ENCODE measurements at places on chromosomes 16 and 17. TPM values are rescaled to one million over a fixed set of nuclear protein-coding genes. Genes with fewer than 3 reads are reported as not detected.

DNA sequence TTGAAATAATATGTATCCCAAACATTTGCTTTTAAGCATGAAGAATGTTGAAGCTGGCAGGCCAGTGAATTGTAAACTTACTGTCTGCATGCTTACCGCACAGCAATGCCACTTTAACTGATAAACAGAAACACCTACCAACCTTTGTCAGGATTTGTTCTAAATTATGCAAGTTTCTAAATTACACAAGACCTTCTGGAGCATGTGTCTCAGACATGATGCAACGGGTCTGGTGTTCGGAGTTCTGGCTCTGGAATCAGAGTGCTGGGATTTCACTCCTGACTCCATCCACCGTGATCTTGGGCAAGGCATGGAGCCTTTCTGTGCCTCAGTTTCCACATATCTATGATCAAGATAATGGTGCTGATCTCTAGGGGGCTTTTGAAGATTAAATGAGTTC, 111.2 kb downstream of the CCT6B start:
- DNase-seq, result no peak

DNA sequence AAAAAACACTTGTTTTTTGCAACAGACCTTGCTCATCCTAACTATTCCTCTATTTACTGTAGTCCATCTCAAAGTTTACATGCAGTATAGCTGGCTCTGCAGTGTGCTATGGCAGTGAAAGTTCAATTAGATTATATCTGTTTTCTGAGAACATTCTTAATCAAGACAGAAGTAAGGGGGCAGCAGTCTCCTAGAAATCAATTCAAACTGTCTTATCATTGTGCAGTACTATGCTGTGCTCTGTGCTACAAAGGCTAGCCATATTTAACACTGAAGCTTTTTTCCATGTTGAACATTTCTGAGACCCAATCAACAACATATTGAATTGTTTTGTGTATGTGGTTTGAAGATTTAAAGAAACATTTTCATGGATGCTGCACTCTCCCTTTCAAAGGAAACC, 11.4 kb downstream of the NETO2 start:
- DNase-seq, result peak; percentile 46

GRCh38 chr16:11554053-11554452, 32.7 kb downstream of the LITAF start:
- no peak for DNase-seq

GRCh38 chr17:30134551-30134950, 17.9 kb downstream of the NSRP1 start:
- peak; percentile 17 for DNase-seq

GRCh38 chr17:74528491-74529199, 2.6 kb downstream of the CD300LB start:
- DNase-seq, result no peak

DNA sequence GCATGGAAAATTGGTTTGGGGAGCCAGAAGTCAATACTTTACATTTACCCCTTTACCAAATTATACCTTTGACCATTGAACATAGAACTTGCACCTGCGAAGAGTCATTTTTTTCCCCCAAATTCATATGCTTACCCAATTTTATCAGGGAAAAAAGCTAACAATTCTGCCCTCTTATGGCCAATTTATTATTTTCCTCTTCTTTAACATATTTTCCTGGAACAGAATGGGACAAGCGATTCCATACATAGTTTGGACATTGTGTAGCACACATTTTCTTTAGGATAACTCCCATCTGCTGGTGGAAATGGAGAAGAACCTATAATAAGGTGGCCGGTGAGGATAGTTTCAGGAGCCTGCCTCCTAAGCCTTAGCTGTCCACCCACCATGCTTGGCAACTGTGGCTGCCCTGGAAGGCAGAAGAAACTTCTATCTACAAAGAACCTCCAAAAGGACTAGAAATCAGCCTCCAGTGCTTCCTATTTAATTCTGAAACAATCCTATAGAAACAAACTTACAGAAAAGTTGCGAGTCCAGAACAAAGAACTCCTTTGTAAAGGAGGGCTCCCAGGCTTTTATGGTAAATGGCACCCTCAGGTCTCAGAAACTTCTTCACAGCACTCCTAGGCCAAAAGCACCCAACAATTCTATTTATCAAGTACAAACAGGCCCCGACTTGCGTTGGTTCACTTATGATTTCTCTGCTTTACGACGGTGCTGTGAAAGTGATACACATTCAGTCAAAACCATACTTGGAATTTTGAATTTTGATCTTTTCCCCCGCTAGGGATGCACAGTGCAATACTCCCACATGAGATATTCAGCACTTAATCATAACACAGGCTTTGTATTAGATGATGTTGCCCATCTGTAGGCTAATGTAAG, 64.1 kb upstream of the CACNG4 start:
- peak; percentile 30 for DNase-seq

- peak; percentile 43 for DNase-seq
These were observed 64.3 kb downstream of the CNGB1 start for GRCh38 chr16:57906382-57907316.

DNA sequence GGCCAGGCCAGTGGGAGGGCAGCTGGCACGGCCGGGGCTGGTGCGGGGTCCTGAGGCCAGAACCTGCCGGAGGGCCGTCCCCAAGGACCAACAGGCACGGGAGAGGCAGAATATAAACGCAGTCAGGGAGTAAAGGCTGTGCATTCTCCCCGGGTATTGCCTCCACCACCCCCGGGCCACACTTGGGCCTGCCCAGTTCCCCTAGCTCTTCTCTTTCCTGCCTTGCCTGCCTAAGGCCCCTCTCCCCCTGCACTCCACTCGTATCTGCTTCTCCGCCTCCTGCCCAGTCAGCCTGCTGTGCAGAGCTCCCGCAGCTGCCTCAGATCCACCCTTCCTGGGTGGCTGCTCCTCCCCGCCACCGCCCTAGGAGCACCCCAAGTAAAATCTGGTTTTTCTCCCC, 5.0 kb upstream of the RPH3AL start:
- no peak for DNase-seq

GRCh38 chr17:8294361-8294760, 839 bp downstream of the SLC25A35 start:
- DNase-seq, result no peak

- no peak for DNase-seq
These were observed 54.9 kb upstream of the TANC2 start for GRCh38 chr17:62911114-62911513.

GRCh38 chr16:73976644-73977043, 320.0 kb upstream of the PSMD7 start:
- no peak for DNase-seq

GRCh38 chr16:12546918-12547607, 256.6 kb downstream of the CPPED1 start:
- peak; percentile 24 for DNase-seq

- DNase-seq, result no peak
These were observed 26.5 kb downstream of the NDE1 start for GRCh38 chr16:15676506-15676905.

DNA sequence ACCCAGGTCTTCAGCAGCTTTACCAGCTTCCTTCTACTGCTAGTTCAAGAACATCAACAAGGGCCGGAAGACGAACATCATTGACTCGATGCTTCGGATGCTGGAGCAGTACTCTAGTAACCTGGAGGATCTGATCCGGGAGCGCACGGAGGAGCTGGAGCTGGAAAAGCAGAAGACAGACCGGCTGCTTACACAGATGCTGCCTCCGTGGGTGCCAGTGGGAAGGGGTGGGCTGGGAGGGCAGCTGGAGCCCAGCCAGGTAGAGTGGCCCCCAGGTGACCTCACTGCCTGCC, 12.1 kb downstream of the GUCY2D start:
- no peak for DNase-seq

- DNase-seq, result no peak
These were observed 918.1 kb upstream of the CDH8 start for GRCh38 chr16:62954144-62955032.

DNA sequence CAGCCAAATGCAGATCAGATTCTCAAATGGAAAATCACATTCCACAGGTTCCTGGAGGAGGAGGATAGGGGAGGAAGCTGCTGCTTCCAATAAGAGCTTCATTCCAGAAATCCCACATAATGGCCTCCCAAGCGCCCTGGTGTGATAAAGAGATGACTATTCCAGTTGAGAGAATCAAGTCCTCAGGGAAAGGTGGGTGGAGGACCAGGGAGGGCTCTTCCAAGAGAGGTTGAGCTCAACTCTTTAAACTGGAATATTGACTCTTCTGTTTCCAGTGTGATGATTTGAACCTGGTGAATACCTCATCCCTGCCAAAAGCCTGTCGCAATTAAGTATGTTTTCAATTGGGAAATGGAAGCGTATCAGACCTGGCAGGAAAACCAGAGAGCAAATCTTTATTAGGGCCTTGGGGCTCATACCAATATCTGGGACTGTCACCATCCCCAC, 81.4 kb upstream of the DYNLRB2 start:
- no peak for DNase-seq

GRCh38 chr17:47286198-47286914, 32.7 kb downstream of the ITGB3 start:
- peak; percentile 39 for DNase-seq

GRCh38 chr17:65307081-65307960, 170.2 kb downstream of the RGS9 start:
- DNase-seq, result no peak

GRCh38 chr17:7290685-7291084, 3.8 kb downstream of the YBX2 start:
- no peak for DNase-seq

DNA sequence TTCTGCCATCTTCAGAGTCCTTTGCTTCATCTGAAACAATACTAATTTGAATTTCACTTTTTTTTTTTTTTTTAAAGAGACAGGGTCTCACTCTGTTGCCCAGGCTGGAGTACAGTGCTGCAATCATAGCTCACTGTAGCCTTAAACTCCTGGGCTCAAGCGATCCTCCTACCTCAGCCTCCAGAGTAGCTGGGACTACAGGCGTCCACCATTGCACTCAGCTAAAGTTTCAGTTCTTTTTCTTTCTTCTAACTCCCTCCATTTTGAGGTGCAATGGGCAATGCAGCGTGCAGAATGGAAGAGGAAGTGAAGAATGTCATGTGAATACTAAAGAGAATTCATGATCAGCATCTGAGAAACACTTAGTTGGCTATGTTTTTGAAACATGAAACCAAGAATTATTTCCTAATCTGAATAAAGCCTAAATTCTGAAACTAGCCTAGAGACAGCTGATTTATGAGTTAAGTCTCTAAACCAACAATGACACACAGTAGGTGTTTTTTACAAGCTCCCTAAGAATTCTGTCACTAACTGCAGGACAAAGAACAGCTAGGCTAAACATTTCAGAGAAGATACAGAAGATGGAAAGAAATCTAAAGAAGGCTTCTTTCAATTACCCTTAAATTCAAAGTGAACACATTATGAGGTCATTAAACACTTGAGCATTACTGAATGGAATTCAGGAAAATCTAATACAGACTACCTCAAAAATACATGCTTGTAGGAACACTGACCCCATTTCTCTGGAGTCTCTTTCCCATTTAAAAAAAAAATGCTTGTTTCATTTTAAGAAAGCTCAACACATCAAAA, 21.0 kb downstream of the SNN start:
- no peak for DNase-seq

DNA sequence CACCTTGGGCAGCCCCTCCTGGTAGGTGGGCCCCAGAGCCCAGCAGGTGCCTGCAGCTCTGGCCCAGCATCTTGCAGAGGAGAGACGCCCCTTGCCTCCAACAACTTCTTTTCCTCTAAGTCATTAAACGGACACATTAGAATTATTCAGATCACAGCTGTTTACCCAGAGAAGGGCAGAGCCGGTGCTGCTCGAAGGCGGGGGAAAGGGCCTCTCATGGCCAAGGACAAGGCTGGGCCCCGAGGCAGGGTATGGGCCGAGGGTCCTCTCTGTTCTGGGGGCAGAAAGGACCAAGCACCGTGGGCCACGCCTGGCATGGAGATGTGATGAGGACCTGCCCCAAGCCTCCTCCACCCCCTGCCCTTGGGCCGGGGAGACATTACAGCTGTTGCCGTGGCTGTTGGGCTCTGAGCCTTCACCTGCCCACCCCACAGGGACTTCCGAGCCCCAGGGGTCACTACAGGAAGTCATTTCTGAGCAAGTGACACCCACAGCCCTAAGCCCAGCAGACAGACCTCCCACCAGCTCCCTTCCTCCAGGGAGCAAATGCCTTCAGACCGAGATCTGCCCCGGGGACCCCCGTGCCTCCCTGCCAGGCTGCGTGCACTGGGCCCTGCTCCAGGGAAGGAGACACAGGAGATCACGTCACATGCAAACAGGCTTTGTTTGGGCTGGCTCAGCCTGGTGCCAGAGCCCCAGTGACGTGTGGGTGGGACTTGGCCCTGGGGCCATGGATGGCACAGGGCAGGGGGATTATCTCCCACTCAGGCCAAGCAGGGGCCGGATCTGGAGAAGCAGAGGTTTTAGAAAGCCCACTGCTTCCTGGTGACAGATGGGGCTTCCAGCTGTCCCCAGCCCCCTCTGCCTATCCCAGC, 699 bp upstream of the PVALEF start:
- DNase-seq, result no peak

DNA sequence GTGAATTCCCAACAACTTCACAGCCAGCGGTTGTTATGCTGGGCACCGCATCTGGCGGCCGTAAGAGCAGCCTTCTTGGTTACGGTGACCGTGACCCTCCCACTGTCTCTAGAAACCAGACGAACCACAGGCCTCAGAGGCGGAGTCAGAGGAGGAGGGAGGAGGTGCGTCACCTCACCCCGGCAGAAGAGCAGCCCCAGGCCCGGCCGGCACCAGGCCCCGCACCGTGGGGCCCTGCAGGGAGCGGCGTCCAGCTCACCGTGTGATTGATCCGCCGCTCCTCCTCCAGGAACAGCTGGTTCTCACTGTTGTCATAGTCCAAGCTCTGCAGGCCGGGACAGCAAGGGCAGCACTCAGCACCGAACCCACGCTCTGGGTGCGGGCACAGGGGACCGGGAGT, 13.7 kb downstream of the CLCN7 start:
- DNase-seq, result no peak

DNA sequence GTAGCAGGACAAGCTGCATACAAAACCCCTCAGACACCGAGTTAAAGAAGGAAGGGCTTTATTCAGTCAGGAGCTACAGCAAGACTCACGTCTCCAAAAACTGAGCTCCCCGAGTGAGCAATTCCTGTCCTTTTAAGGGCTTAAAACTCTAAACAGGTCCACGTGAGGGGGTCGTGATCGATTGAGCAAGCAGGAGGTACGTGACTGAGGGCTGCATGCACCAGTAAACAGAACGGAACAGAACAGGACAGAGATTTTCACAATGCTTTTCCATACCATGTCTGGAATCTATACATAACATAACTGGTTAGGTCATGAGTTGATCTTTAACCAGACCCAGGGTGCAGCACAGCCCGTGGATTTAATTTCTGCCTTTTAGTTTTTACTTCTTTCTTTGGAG, 25.2 kb downstream of the ITGAM start:
- no peak for DNase-seq

GRCh38 chr17:3735515-3735914, 11.8 kb downstream of the HASPIN start:
- DNase-seq, result no peak

Gene UMOD
- not detected for total RNA-seq

Gene CPNE7
- total RNA-seq, result 0.85 TPM

Gene GPRC5B
- total RNA-seq, result 75.1 TPM

Gene NPIPB13
- 4.3 TPM for total RNA-seq

Gene SERPINF2
- total RNA-seq, result 0.17 TPM

Gene TAT
- total RNA-seq, result not detected

Gene ABI3
- total RNA-seq, result 12.9 TPM

Gene NXPH3
- 4.0 TPM for total RNA-seq

Gene CCL16
- 0.68 TPM for total RNA-seq

Gene FBXO39
- total RNA-seq, result 3.7 TPM

Gene PTGES3L
- not detected for total RNA-seq

Gene ABCC11
- total RNA-seq, result not detected

All from dermis blood vessel endothelial cell (primary cell).